ENCODE measurements at places on chromosomes 6 and 20.

- DNase-seq, result no peak
Measured at GRCh38 chr6:93218096-93218495, 201.3 kb downstream of the EPHA7 start.

DNA sequence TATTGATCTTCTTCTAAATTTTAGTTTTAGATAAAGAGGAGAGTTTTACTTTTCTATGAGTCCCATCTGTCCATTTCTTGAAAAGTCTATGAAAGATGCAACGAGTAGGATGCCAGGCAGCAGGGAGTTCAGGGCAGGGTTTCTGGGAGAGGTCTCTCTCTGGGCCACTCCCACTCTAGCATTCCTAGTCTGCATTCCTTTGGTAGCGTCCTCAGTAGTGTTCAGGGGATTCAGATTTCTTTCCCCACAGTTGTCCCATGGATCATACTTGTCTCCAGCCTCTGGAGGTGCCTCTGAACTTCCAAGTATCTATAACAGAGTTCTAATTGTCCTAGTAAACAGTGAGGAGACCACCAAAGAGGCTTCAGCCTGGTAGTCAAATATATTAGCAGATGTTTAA, 225.3 kb downstream of the RIMS1 start:
- no peak for DNase-seq

- DNase-seq, result peak; percentile 56
Measured at GRCh38 chr6:14144678-14145113, 27.1 kb downstream of the CD83 start.

DNA sequence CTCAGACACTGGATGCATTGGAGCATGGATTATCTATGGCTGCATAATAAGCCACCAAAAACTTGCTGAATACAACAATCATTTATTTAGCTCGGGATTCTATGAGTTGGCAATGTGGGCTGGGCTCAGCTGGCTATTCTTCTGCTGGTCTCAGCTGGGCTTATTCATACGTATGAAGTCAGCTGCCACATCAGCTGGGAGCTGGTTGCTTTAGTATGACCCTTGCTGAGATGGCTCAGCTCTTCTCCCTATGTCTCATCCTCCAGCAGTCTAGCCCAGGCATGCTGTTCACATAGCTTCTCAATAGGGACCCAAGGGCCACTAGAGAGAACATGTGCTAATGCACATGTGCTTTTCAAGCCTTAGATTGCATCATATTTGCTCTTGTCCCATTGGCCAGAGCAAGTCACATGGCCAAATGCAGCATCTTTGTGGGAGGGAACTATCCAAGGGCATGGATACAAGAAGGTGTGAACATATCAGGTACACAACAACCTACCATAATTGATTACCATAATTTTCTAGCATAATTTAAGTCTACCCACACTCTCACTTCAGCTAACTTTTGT, 444.6 kb downstream of the KIF16B start:
- DNase-seq, result no peak

DNA sequence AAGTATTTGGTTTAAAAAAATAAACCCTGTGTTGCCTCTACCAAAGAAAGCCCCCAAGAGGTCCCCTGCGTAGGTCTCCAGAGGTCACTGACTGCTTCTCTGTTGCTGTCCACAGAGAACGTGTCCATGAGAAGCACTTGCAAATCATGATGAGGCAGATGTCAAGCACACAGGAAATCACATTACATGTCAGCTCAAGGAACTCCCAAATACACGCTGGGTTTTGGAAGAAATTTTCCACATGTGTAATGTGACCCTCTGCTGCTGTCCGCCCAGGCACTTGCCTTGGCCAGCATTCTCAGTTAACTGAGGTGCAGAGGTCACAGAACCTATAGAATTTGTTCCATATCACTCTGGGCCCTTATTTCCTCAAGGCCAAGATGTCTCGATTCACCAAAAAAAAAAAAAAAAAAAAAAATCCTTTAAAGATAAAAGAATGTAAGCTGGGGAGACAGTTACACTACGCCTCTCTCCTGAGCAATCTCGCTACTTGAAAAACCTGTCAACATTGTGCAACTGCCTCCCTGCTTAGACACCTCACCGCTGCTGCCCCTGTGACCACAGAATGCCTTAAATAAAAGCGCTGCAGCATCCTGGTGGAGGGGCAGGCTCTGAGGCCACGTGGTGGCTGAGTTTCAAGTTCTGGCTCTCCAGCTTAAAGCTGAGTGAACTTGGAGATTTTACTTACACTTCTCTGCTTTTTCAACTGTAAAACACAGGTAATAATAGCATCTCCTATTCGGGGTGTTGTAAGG, 42.3 kb downstream of the SLC22A23 start:
- no peak for DNase-seq

DNA sequence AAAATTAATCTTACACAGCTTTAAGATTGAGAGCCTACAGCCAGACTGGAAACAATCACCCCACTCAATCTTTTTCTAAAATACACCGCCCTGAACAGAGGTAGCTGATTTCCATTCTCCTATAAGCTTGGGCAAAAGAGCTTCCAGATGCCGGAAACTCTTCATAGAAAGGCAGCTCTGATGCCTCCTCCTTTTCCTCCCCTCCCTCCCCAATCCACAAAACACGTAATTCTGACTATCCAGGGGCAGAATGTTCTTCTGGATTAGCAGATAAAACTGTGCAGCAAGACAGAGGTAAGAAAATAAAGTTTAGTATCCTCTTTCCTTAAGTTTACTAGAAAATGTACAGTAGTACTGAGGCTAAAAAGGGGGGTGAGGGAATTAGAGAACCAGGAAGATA, 15.8 kb downstream of the ADNP start:
- no peak for DNase-seq

GRCh38 chr6:122548281-122548680, 61.9 kb upstream of the PKIB start:
- DNase-seq, result no peak

DNA sequence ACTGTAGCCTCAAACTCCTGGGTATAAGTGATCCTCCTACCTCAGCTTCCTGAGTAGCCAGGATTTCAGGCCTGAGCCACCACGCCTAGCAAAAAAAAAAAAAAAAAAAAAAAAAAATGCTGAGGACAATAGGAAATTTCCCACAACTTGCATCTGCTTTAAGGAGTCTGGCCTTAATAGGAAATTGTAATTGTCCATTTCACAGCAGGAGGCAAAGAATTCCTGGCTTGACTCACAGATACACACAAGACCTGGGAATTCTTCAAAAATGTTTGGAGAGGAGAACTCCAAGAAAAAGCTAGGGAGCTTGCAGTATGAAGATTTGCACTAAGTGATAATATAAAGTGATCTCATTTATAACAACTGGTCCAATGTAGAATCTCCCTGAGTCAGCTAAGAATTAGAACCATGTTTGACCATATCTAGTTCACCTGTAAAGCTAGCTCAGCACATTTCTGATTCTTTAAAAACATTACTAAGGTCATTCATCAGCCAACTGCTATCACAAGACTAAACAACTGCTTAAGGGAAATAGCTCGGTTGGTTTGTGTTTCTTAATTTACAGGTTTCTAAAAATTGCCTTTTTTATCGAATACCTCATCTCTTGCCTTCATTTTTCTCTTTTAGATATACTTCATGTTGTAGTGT, 80.2 kb upstream of the SLC2A12 start:
- no peak for DNase-seq

GRCh38 chr6:7073821-7074525, 33.8 kb upstream of the RREB1 start:
- no peak for DNase-seq

DNA sequence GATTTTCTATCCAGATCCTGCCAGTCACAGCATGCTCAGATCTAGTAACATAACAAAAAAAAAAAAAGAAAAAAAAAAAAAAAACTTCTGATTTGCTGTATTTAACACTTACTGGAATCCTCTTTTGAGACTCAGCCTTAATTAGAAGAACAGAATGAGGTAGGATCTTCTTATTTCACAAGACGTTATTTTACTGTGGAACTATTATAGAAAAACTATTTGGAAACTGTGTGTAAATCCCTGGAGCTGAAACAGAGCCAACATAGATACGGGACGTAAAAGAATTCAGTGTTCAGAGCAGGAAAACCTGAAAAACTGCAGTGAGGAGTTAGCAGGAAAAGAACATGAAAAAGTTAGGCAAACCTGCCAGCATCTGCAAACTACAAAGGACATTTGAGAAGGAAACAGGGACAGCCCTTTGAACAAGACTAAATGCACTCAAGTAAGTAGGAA, 3.4 kb upstream of the ZNF217 start:
- DNase-seq, result peak; percentile 61

GRCh38 chr6:79188885-79189480, 45.5 kb downstream of the HMGN3 start:
- no peak for DNase-seq

DNA sequence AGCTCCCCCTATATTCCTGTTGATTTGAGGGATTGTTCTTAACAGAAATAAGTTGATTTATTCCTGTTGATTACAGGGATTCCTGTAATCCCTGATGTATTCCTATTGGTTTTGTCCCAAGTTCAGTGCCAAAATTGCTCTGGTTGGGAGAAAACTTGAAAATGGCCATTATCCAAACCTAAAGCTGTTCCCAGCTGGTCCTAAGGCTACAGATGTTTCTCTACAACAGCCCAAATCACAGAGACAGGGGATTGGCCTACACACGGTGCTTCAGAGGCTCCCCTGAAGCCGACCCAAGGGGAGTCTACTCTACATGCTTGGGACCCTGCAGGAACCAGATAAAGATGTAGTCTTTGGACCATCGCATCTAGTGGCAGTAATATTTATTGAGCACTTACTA, 99.0 kb upstream of the AKAP12 start:
- no peak for DNase-seq

GRCh38 chr6:68951270-68951669, 316.2 kb downstream of the ADGRB3 start:
- DNase-seq, result no peak

DNA sequence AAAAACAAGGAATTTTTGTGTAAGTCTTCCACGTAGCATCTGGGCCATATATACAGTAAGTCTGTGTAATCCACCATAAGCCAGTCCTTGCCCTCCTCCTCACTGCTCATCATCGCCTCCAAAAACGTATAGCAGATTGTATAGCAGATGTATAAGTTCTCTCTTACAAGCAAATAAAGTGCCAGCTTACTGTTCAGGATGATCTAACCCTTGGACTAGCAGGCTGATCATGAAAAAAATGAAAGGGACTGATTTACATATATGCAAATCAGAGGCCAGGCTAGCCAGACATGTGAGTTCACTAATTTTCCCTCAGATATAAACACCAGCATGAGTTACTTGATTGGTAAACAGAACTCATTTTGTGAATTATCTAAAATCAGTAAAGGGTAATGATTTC, 171.5 kb downstream of the LY86 start:
- DNase-seq, result no peak

DNA sequence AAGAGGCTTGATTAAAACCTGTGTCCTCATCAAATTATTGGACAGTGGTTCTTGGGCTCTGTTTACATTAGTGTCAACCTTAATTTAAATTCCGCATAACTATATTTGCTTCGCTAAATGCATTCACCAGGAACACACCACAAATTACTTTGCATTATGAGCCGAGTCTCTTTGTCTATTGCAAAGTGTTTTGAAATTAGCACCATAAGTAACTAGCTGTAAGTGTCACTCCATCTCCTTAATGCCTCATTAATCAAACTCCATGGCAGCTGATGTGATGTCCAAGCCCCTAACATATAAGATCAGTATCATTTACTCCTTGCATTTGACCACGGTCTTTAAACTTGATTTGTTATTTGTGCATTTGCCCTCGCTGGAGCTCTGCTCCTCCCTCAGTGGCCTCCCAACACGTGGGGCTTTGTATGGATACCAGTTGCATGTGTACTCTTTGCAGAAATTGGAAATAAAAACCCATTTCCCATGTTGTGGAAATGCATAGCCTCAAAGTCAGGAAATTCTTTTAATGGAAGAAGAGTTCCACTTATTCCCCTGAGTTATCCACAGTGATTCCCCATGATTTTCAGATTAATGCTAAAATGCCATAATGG, 24.6 kb downstream of the FOXA2 start:
- no peak for DNase-seq

DNA sequence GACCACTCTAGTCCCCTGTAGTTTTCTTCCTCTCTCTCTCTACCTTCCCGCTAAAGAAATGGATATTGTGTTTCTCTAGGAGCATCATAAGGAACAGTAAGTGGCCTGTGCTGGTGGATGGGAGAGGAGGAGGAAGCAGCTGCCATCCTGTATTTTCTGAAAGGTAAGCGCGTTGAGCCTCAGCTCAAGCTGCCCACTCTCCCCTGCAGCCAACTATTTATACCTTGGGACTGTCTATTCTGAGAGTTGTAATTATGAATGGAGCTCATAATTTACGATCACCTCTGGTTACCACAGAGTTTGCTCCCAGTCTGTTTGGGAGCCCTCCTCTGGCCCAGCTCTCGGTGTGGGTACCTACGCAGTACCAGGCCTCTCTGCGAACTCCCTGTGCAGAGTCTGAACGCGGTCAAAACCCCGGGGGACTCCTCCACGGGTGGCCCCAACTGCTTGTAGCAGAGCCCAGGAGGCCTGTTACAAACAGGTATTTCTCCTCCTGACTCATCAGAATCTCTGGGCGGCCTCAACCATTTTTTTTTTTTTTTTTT, 285.4 kb downstream of the SMOC2 start:
- DNase-seq, result no peak

DNA sequence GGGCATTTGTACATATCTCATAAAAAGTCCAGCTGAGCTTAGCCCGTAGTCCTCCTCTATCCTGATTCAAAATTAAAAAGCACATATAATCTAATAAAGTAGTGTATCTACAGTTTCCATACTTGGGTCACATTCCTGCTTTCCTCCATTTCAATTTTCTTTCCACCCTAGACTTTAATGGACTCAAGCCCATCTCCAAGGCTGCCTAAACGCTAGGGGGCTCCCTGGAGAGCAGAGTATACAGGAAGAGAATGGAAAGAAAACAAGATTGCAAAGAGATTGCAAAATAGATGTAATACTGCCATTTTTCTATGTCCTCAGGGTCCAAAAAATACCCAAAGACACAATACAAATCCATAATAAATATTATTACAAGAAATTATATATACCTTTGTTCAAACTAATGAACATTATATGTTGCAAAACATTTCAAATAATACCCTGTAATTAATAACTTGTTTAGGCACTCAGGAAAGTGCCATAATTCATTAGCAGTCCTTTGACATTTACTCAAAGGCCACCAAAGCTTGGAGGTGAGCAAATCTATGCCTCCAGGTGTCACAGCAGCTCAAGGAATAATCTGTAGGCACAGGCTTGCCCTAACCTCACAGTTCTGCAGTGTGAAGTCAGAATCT, 2.4 kb upstream of the MCM3 start:
- DNase-seq, result peak; percentile 63

- no peak for DNase-seq
Measured at GRCh38 chr6:95294043-95294442, 283.3 kb upstream of the MANEA start.

DNA sequence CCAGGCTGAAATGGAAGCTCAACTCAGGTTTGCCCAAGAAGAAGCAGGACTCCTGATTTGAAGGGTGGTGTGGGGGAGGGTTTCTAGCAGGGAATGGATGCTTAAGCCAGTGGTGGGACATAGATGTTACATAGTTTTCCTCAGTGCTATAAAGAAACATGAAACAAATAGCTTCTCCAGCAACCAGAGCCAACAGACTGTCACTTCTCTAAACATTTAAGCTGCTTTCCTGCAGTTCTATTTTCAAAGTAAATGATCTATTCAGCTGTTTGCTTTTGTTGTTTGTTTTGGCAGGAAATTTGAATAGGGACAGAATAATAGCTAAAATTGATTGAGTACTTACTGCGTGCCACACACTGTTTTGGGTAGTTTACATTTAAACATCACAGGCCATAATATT, 169.0 kb downstream of the UST start:
- peak; percentile 22 for DNase-seq

- DNase-seq, result no peak
Measured at GRCh38 chr20:57438552-57438951, 47.4 kb downstream of the RBM38 start.
